ENCODE measurements at places on chromosomes 7 and 10.

DNA sequence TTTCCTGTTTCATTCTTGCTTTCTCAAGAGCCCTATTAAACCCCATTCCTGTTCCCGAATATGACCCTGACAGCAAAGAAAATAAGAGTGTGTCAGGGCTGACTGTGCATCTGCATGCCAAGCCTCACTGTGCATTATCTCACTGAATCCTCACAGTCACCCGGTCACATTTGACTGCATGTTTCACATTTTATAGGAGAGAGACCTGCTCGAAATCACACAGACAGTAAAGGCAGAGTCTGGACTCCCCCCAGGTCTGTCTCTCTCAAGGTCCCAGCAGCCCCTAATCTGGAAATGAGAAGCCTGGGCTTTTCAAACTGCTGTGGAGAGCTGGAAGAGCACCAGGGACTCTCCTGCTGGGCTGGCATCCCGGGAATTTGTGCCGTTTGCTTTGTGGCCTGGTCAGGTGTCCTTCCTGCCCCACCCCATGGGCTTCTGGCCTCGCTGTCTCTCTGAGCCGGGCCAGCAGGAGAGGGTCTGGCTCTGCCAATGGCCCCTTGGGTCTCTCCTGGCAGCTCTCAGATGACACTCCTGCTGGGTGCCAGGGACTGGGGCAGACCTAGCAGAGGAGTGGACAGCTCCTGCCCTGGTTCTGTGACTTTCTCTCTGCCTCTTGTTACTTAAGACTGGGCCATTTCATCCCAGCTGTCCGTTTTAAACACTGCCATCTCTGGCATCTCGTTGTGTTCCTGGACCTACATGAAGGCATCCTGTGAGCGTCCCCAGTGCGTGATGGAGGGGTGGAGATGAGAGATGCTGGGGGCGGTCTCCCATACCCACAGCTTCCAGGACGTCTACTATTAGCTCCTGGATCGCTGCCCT, 173.6 kb downstream of the ARHGAP12 start:
- no peak for DNase-seq

DNA sequence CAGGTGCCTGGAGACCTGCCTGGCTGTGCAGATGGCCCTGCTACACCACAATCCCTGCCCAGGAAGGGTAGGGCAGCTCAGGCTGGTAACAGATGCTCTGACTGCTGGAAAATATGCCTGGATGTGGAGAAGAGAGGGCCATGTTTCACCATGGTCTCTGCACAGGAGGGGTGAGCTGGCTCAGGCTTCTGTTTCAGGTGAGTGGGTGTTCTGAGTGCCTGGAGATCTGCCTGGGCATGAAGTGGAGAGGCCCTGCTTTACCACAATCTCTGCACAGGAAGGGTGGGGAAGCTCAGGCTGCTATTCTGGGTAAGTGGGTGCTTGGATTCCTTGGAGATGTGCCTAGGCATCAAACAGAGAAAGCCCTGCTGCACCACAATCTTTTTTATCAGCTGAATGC, 350.1 kb downstream of the KIF20B start:
- DNase-seq = no peak

- no peak for DNase-seq
Measured at GRCh38 chr7:128908750-128909624, 1.5 kb downstream of the KCP start.

DNA sequence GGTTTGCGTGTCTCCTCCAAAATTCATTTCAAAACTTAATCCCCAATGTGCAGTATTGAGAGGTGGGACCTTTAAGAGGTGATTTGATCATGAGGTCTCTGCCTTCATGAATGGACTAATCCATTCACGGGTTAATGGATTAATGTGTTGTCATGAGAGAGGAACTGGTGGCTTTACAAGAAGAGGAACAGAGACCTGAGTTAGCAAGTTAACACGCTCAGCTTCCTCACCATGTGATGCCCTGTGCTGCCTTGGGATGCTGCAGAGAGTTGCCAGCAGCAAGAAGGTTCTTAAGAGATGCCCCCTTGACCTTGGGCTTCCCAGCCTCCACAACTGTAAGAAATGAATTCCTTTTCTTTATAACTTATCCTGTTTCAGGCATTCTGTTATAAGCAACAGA, 3.7 kb upstream of the TCTN3 start:
- DNase-seq = no peak

DNA sequence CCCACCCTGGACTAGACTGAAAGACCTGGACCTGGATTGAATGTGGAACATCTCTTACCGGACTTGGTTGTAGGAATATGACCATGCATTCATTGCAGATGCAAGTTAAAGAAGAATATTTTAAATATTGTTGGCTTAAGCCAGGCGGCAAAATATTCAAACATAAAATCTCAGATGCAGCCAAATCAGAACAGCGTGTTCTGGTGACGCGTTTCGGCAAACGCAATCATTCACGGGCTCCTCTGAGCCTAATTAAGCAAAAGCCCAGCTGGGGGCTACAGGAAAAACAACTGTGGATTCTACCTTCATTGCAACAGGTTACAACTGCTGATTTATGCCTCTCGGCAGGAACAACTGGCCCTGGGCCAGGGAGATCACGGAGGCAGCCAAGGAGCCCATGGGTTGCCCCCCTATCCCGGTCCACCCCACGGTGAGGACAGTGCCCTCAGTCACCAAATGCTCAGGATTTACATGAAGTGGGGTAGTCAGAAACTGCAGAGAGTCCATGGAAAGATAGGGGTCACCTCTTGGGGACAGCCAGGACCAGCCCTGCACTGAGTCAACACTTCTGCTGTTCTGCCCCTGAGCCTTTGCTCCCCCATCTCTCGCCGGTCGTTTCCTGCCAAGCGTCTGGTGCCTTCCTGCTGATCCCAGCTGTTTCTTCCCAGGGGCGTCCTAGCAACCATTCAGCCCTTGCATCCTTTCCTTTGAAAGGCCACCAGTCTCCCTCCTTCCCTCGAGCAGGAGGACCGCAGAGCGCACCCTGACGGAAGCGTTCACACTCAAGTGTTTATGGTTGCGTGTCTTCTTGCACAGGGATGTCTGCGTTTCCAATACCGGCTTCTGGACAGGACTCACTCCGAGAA, 64.4 kb upstream of the SFMBT2 start:
- DNase-seq = no peak

GRCh38 chr10:110864662-110865140, 7.0 kb upstream of the PDCD4 start:
- DNase-seq = no peak

GRCh38 chr7:607938-608337, 88.3 kb upstream of the PDGFA start:
- no peak for DNase-seq

DNA sequence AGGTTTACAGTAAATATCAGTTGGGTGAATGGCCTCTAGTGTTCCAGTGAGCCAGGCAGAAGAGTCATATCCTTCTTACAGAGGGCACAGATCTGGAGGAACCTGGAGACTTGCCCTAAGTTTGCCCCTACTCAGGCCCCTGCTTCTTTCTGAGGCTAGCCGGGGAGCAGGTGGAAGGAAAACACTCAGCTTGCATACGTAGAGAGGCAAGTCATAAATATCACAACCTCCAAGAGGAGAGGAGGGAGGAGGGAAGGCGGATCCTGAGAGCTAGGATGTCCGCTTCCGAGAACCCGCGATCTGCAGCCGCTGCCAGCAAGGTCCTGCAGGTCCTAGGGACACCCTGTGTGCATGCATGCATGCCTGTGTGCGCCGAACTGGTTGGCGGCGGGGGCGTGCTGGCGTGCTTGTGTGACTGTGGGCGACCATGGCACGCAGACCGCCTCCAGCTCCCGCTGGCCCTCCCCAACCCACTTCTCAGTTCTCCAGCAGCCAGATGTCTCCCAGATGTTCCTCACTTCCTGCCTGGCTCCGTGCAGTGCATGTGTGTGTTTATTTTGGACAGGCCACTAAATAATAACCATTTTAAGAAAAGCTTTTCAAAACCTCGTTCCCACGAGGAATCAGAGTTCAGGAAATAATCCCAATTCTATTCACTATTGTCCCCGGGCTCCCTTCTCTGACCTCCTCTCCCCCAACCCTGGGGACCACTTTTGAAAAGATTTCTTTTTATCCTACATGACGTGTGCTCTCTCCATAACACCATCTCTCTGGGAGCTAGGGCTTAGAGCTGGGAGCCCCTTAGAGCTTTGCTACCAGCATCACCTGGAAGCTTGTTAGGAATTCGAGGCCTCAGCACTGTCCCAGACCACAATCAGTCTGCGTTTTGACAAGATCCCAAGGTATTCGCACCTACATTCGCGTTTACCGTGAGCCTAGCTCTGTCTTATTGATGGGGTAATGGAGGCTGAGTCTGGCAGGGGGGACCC, 32.4 kb downstream of the UNC5B start:
- no peak for DNase-seq

DNA sequence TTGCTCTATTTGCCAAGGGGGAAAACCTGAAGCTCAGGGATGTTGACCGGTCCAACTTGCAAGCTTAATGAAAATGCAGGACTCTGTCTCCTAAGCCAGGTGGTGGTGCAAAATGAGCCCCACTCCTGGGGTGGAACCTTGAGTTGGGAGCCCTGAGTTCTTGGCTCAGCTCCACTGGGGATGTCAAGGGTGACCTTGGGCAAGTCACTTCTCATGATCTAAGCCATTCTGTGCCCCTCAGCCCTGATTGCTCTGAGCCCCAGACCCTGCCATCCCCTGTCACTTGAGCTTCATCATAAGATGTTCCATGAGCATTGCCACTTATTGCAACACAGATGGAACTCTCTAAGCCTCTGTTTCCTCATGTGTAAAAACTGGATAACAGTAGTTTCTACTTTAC, 33.9 kb downstream of the MYL10 start:
- no peak for DNase-seq

- DNase-seq = no peak
Measured at GRCh38 chr7:155487509-155488482, 29.9 kb downstream of the EN2 start.

DNA sequence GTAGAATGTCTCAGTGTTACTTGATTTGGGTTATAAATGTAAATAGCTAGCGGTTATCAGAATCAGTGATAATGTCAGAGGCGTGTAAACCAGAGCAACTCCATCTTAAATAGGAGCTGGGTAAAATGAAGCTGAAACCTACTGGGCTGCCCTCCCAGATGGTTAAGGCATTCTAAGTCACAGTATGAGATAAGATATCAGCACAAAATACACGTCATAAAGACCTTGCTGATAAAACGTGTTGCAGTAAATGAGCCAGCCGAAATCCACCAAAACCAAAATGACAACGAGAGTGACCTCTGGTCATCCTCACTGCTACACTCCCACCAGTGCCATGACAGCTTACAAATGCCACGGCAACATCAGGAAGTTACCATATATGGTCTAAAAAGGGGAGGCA, 172.3 kb downstream of the CHRM2 start:
- DNase-seq = no peak

DNA sequence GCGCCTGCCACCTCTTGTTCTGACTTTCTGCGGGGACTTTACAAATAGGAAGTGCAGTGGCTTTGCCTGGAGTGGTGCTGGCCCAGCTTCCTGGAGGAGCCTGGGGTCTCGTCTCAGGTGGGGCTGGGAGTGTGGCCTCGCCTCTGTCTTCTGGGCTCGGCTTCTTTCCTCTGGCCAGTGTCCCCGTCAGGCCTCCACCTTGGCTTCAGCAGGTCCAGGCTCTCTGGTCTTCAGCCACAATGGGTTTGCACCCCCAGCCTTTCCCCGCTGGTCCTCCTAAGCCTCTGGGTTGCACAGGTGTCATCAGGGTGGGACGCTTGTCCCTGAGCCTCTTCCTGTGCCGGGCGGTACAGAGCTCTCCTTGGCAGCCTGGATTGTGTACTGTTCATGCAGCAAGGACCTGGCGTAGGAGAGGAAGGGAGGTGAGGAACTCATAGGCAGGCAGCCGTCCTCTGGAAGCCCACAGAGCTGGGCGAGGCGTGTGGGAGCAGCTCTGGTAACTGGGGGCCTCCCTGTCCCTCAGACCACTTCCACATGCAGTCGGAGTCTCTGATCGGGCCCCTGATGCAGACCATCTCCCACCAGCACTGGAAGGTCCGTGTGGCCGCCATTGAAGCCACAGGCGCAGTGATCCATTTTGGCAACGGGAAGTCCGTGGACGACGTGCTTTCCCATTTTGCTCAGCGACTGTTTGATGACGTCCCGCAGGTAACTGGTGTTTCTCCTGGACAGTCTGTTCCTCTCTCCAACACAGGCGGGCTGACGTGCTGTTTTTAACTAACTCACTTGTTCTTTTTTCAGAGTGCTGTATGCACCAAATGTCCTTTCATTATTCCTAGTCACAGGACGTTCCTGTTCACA, 2.3 kb upstream of the PRKAR1B start:
- no peak for DNase-seq

DNA sequence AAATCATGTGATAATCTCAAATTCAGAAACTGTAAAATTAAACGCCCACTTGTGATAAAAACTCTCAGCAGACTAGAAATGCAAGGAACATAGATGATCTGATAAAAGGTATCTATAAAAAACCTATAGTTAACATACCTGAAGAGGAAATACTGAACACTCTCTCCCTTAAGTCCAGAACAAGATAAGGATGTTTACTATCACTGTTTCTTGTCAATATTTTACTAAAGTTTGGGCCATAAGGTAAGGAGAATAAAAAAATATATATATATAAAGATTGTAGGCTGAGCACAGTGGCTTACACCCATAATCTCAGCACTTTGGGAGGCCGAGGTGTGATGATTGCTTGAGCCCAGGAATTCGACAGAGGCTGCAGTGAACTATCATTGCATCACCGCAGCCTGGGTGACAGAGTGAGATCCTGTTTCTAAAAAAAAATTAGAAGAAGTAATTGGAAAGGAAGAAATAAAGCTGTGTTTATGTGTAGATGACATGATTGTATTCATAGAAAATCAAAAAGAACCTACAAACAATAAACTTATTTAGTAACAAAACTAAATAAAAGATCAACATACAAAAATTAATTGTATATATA, 28.4 kb downstream of the MPLKIP start:
- no peak for DNase-seq

- DNase-seq = no peak
Measured at GRCh38 chr7:10756981-10757380, 216.7 kb upstream of the PHF14 start.

DNA sequence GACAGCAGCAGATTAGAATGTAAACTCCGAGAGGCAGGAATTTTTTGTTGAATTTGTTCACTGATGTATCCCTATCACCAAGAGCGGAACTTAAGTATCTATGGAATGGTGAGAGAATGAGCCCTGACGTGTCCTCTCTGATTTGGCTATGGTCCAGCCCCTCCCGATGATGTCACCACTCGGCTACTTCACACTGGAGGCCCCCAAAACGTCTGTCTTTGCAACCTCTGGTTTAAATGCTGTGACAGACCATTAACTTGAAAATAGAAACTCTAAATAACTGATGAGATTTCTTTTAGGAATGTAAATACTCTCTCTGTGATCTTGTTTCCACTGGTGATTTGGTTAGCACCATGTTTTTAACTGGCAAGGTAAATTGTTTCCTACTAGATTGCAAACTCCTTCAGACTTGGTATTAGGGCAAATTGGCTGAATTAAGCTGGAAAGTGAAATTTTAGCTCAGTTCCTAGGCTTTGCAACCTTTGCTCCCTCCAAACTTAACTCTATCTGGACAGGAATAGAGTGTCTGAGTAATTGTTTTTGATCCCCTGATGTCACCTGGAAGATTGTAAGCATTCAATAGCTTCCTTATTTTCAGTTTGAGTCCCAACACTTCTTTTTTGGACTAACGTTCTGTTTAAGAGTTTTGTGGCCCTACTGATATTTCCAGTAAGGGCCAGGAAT, 19.1 kb downstream of the SLC16A12 start:
- no peak for DNase-seq

Data from activated T-cell treated with anti-CD3 and anti-CD28 coated beads for 1 hour (primary cell).